NCI-H187 (cell line): ENCODE measurements at places on chromosomes 16 and 17.
A peak's percentile ranks its signal among the peaks of the same experiment; 100 is the strongest.

DNA sequence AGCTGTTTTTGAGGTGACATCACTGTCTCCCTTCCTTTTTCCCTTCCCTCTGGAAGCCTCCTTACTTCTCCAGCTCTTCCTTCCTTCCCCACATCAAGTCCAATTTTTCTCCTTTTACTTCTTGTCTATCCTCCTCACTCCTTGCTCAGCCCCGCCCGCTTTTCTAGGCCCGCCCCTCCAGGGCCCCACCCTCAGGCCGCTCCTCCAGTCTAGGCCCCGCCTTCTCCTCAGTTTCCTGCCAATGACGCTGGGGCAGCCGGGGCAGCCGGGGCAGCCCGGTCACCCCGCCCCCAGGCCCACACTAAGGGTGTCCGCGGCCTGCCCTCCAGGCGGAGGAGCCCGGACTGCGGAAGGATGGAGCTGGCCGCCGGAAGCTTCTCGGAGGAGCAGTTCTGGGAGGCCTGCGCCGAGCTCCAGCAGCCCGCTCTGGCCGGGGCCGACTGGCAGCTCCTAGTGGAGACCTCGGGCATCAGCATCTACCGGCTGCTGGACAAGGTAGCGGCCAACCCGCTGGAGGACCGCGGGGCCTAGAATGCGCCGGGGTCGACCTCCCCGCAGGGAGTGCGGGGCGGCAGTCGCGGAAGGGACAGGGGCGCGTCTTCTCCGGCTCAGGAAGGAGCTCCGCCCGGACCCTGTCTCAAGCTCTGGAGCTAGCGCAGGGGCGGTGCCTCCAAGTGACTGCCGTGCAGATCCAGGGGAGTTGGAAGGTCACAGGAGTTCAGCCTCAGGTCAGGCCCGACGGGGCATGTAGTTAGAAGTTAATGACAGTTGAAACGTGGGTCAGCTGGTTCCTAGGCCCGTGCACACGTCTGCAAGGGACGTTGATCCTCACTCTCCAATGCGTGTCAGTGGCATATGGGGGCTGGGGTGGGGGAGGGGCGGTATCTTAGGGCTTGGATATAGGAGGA is at the start of gene PCTP:
TSS of gene PCTP (plus strand) at position 302 of the 908 bp plus-strand sequence. CDS start at position 355, 53 bp downstream.
- DNase-seq = peak; percentile 23

- no peak for DNase-seq
These were observed 99.9 kb downstream of the SDK2 start for GRCh38 chr17:73544333-73544732.

DNA sequence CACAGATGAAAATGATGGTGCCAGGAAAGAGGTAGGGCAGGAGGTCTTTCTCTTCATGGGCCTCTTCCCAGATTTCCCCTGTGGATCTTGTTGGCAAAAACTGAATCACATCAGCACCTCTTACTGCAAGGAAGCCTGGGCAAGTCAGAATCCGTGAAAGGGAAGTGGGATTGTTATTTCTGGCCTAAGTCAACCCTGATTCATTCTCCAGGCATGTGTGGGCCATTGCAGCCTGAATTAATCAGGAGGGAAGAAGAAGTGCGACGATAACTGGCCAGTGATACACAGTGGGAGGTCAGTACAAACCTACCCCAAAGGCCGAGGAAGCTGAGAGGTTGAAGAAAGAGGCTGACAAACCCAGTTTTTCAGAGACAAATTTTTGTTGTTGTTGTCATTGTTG is 17.9 kb upstream of the NSMCE1 start:
- no peak for DNase-seq

DNA sequence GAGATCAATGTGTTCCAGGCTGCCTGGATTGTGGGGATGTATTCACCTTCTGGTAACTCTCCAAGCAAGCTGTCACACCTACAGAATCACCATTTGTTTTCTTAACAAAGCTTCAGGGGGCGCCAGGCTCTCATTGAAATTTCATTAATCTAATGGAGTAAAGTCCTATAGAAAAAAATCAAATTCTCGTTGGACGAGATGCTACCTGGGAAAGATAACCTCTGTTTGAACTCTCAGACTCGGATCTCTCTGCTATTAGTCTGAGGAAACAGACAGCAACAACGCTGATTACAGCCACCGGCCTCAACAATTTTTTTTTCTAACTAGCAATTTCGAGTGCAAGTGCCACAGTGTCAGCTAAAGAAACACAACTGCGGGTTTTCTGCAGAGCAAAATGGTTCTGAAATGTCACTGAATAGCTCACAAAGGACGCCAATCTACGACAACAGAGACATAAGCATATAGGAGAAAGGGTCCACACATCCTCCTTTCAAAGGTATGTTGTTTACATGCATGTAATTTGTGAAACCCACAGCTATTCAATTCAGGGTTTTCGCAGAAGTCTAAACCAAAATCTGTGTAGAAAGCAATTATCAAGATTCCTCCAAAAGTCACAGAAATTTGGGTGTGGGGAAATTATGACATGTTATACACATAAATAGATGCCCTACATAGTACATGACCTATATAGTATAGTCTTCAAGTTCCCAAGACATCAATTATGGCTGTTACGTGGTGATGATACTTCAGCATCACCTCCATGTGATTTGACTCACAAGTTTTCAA is 135.8 kb downstream of the SKAP1 start:
- no peak for DNase-seq

DNA sequence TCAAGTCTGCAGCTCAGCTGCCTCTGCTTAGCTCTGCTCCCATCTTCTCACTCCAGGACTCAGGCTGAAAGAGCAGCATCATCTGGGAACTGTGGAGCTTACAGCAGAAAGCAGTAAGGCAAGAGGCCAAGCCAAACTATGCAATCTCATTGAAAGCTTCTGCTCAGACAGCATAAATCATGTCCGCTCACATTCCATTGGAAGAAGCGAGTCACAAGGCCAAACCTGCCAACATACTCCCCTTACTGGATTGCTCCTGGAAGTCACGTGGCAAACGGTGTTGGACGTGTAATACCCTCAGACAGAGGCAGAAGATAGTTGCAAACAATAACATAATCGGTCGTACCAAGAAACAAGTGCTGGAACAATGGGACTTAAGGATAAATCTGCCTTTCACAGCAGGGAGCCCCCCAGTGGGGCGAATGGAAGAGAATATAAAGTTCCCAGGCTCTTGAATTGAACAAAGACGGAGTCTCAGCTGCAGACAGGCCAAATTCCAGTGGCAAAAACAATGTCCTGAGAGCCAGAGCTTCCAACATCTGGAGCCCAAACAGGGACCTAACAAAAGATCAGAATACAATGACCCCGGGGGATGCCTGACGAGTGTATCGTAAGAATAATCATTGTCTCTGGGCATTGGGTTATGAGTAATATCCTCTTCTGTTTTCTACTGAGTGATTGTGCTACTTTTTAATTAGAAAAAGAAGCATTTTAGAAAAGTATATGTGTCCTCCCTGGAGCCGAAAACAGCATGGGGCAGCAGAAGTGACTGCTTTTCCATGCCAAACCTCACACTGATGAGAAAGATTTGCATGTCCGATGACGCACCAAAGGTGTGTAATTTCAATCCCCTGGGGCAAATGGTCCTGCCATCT is 68.4 kb downstream of the CMC2 start:
- DNase-seq = no peak

DNA sequence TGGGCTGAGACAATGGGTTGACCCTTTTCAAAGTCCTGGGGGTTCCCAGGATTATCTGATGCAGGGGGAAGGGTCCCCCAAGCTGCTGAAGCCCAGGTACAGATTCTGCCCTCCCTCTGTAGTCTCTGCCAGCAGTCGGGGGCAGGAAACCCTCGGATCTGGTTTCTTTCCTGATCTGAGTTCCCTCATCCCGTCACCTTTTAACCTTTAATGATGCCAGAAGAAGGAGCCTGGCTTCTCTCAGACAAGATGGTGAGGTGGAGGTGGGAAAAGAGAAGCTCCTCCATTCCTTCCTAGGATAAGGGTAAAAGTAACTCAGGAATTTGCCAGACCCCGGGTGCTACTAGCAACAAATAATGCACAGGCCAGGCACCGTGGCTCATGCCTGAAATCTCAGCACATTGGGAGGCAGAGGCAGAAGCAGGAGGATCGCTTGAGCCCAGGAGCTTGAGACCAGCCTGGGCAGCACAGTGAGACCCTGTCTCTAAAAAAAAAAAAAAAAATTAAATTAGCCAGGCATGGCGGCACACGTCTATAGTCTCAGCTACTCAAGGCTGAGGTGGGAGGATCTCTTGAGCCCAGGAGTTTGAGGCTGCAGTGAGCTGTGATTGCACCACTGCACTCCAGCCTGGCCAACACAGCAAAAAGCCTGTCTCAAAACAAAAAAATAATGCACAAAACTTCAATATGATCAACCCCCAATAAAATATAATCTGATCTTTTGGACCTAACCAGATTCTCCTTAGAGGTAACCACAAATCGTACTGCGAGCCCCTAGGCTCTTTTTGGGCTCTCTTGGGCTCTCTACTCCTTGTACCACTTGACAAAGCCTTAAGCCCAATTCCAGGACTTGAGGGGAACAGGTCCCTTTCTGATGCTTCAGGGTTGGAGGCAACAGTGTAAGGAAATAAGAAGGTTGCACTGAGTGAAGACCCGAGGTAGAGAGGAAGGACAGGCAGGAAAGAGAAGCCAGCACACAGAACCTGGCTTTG is 5.7 kb downstream of the CDC42EP4 start:
- DNase-seq = no peak

- no peak for DNase-seq
These were observed 122.5 kb downstream of the DNAH9 start for GRCh38 chr17:11720816-11721215.

GRCh38 chr17:73023759-73024158 is 68.7 kb downstream of the SLC39A11 start:
- DNase-seq = no peak

DNA sequence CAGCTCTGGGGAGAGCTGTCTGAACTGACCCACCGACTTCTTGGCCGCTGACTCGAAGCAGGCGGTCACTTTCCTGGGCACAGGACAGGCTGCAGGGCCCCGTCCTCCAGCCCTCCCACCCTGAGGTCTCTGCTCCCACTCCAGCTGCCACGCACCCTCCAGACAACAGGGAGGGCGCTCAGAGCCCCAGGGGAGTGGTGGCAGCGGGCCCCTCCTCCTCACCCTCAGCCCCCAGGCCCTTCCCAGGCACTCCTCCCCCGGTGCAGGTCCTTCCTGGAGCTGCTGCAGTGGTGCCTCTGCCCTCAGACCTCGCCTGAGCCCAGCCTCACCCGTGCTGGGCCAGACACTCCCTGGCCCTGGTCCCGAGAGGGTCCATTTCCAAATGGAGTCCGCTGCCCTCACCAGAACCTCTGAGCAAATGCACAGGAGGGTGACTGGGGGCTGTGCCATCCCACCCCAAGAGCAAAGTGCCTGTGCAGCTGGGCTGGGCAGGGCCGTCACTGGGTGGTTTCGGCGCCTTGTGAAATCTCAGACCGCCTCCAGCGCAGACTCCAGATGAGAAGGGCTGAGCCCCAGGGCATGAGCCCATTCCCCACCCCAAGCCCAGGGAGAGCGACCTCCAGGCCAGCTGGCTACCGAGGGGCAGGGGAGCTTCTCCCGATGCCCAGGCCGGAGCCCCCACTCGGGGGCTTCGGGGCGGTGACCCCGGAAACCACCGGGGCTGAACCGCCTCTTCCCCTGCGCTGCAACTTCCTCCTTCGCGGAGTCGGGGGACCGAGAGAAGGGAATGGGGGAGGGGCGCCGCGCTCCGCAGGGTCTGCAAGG is 717 bp downstream of the CYBA start:
- DNase-seq = no peak

- no peak for DNase-seq
These were observed 31.0 kb downstream of the HEATR3 start for GRCh38 chr16:50096791-50097190.

- DNase-seq = no peak
These were observed 44.4 kb downstream of the IRX3 start for GRCh38 chr16:54242199-54242598.

DNA sequence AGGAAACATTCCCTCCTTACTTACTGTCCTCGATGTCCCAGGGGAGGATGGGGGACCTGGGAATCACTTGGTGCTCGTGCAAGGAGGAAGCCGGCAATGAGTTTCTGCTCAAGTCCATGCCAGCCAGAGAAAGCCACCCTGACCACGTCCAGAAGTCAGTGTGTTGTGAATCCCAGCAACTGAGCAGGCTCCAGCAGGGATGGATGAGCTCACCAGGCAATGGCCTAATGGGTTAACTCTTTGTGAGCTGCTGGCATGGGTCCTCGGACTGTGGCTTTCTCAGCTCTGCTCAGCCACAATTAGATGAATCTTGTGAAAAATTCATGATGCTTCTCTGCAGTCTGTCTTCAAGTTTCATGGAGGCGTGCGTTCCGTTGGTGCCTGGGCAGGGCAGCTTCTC is at the start of gene PIRT:
TSS of gene PIRT (minus strand) at position 167 of the 400 bp plus-strand sequence. CDS start 12,442 bp downstream, outside the sequence.
- no peak for DNase-seq

- DNase-seq = no peak
These were observed 214.7 kb upstream of the XYLT1 start for GRCh38 chr16:17685447-17685846.

DNA sequence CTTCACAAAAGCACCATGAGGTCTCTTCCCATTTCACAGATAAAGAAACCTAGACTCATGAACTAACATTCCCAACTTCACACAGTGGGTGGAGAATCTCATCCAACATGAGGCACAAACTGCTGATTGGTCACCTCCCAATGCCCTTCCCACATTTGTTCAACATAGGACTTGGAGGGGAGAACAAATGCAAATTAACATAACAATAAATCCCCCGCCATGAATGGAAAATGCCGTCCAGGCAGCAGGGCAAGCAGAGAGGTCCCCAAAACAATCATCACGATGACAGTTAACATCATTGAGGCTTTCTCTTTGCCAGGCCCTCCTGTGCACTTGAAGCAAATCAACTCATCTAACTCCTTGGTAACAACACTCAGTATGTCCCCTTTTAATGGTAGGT is 185.3 kb downstream of the TMEM132E start:
- no peak for DNase-seq

DNA sequence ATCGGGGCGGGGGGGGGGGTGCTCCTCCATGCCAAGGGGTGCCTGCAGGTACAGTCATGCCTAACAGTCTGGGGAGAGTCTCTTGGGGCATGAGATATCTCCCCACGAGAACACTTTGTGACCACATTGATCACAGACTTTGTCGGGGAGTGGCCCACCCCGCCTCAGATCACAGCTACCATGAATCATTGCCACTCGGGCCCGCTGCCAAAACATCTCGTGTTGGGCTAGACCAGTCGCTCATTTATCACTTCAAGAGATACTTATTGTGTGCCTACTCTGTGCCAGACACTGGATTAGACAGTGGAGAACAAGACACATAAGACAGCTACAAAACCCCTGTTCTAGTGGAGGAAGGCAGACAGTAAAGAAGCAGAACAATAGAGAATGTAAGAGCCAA is 72.6 kb downstream of the CLEC16A start:
- peak; percentile 16 for DNase-seq

DNA sequence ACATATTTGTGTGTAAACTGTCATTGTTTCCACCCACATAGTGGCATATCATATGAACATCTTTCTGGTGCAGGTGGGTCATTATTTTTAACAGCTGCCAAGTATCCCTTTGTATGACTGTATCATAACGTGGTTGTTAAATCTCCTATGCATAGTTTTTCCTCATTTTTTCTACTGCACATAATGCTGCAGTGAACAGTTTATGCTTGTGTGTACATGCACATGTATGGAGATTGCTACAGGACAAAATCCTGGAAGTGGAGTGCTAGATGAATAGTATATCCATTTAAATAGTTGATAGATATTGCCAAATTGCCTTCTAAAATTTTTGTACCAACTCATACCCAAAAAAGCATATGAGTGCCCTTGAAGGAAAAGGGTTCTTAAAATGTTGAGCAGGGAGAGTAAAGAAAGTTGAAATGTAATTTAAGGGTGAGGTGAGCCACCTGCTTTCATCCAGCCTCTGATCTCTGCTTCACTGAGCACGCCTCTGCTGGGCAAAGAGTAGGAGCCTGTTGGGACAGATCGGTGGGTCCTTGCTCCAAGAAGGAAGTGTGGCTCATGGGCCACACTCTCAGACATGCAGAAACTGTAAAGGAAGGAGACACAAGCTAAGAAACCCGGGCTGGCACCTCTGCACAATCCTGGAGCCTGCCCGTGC is 55.3 kb downstream of the HLF start:
- no peak for DNase-seq
